Pancreas (tissue), 10 donors: ENCODE measurements at places on chromosomes 6 and 20. TPM values are rescaled to one million over a fixed set of nuclear protein-coding genes. Genes with fewer than 3 reads are reported as not detected.

GRCh38 chr20:35467339-35468224 is 12.2 kb downstream of the CEP250 start:
- no peak for DNase-seq

DYNLT1 gene
- 60.3 TPM for polyA plus RNA-seq

GRCh38 chr6:125639466-125640020 is 109.9 kb upstream of the HEY2 start:
- no peak for DNase-seq

NMBR gene
- polyA plus RNA-seq, result not detected

GRCh38 chr6:166507380-166507779 is 79.1 kb downstream of the RAMACL start:
- no peak for DNase-seq

DNA sequence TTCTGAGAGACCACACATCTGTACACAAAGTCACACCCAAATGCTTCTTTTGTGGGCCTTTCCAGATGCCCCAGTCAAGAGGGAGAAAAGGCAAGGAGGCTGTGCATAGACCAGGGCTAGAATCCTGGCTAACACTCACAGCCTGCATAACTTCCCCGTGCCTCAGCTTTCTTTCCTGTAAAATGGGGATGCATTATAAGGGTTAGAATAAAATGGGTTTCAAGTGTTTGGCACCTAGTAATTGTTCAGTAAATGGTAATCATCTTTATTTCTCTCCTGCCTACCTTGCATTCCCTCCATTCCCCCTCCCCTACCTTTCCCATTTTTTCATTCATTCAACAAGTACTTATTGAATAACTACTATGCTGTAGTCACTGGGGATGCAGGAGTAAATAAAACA is 29.4 kb downstream of the UNC5CL start:
- no peak for DNase-seq

GRCh38 chr6:161168281-161168891 is 105.5 kb downstream of the AGPAT4 start:
- no peak for DNase-seq

EYA4 gene
- 0.21 TPM for polyA plus RNA-seq

HLA-DQA2 gene
- 0.14 TPM for polyA plus RNA-seq

DNA sequence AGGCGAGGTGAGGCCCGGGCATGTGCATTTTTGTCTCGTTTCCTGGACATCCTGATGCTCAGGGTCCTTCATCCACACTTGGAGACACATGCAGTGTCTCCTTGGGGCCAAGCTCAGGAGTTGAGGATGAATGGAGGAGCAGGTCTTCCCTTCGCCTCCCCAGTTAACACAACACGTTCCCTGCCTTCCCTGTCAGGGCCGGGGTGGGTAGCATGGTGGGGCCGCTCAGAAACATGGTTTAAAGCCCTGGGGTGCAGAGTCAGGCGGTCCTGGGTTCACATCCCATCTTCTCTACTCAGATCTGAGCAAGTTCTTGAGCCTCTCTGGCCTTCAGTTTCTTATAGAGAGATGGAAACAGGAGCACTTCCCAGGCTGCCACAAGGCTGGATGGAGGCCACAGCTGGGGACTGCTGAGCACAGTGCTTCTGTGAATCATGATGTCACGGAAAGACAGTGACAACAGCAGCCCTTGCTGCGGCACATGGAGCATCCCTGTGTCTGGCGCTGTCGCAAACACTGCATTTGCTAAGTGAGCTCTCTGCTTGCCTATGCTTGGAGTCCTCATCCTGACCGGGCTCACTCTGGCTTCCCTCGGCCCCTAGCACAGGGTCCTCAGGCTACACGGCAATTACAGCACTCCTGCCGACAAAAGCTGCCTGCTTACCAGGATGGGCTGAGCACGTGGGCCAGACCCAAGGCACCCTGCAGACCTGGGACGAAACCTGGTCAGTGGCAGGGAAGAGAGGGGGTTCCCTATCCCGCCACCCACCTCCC is 45.6 kb upstream of the STX16 start:
- DNase-seq, result no peak

TAGAP gene
- 0.34 TPM for polyA plus RNA-seq

LY6G6D gene
- polyA plus RNA-seq, result not detected

- no peak for DNase-seq
Measured at GRCh38 chr20:45359406-45360148, 3.4 kb upstream of the SYS1 start.

DNA sequence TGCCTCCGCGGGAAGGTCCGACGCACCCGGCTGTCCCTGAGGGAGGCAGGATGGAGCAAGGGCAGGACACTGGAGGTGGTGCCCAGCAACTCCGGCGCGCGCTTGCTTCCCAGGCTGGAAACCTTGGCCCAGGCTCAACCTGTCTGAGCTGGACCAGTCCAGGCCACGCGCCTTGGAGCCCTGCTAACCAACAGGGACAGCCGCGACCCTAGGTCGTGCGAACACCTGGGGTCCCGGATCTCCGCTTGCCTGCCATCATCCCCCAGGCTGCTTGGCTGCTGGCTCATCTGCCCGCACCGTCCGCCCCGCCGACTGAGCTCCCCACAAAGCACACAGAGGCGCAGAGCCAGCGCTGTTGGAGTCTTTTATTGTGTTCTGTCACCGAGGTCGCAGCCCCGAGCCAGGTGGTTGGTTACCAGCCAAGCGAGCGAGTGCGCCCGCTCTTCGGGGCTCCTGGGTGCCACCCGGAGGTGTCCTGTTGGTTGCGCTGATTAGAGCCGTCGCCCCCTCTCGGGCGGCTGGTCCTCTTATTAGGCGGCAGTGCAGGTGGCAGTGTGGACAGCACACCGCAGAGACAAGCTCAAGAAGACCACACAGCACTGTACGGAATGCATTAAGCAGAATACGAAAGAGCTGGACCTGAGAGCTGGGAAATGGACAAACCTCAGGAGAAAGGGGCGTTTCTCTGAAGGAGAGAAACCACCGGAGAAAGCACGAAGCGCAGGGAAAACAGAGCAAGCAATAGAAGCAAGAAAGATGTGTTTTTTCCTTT is 3.8 kb downstream of the COL12A1 start:
- DNase-seq, result peak; percentile 81

DNA sequence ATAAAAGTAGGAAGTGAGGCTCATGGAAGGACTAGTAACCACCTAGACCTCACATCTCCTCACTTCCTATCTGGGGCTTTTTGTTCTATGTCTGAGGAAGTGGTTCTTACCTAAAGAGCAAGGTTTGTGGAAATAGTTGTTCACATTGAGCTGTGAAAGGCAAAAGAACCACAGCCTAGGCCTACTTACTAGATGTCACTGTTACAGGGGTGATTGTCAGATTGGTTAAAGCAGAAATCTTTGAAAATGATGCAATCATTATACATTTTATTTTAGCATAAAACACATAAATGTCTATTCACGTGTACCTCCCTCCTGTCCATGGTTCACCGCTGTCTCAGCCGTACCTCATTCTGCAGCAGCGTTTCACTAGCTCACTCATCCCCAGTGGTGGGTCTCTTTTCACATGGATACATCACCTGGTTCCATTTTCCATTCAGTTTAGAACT is 268.8 kb downstream of the TMEM242 start:
- no peak for DNase-seq

DNA sequence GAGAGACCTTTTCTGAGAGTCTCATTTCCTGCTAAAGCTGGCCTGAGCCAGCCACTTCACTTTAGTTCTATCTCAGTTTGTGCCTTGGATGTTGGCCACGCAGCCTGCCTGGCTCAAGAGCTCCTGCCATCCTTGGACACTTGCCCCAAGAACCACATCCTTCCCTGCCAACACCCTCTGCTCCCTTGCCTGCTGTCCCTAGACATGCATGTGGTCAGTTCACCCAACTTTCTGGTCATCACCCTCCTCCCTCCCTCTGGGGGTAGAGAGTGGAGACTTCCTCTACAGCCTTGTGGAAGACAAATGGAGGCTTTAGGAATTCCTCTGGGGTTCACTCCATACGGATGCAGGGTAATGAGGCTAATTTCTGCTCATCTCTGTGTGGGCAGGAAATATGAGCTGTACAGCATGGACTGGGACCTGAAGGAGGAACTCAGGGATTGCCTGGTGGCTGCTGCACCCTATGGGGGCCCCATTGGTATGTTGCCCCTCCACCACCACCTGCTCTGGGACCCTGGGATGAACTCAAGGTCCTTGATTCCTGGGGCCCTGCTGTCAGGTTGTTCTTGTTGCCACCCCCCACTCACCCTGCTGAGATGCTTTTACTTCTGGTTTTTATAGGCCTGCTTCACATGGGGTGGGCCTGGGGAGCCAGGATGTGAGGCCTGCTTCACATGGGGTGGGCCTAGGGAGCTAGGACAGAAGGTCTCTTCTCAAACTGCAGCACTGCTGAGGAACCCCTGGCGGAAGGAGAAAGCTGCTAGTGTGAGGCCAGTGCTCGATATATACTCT is 13.8 kb upstream of the PTPRA start:
- no peak for DNase-seq

DNA sequence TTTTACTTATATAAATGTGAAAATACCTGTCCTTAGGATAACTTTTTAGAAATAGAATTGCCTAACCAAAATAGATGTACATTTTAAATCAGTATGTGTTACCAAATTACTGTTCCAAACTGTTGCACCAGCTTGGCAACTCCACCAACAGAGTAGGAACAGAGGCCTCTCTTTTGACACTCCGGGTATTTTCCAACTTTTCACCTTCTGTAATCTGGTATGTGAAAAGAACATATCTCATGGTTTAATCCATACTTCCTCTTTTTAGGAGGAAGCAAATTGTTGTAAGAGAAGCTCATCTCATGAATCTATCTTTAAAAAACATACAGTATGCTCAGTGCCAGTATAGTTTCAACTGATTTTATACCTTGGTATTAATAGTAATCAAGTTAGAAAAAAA is 24.9 kb downstream of the RNF144B start:
- DNase-seq, result no peak

HSD17B8 gene
- polyA plus RNA-seq, result 47.4 TPM

DNA sequence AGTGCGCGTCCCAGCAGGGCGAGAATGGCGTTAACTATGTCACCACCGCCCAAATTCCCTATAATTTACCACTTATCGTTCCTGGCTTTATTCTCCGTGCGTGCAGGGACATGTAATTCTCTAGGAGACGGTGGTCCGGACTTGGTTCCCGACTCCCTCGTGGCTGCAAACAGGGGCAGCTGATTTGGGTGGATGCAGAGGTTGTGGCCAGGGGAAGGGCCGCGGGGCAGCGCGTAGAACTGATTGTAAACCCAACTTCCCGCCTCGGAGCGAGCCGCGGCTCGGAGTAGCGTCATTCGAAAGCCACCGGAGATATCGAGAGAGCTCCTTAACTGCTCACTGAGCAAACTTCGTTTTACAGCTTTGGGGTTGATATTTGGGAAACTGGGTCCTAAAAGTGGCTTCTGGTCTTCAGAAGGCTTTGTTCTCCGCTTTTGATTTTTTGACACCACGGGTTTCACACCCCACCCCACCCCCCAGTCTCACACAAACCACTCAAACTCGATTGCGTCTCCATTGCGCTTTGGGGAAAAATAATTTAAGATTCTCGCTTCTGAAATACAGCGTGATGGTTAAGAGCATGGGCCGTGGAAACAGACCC is 17.5 kb upstream of the ZSCAN9 start:
- DNase-seq, result peak; percentile 56

- no peak for DNase-seq
Measured at GRCh38 chr20:61244213-61244612, 7.8 kb upstream of the CDH4 start.

DNA sequence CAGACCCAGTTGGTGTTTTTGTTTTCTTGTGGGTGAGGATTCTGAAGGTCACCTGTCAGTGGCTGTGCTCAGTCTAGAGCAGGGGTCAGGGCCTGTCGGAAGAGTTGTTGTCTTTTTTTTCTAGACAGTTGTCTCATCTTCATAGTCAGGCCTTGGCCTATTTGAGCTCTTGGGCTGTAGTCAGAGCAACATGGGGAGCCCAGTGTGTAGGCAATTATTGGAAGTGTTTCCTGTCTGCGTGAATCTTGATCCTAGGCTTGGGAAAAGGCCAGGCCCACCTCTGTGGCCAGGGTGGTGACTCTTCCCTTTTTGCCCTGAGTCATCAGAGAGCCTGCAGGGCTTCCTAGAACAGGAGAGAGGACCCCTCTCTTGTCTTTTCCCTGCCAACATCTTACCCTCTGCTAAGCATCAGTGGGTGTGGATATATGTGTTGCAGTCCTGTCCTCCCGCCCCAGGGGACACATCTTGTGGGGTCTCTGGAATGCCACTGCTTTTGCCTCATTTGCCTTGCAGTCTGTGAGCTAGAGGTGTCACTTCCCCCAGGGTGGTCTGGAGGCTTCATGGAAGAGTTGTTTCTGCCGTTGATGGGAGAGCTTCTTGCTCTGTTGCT is 11.4 kb downstream of the TJAP1 start:
- DNase-seq, result no peak

GRCh38 chr6:7769702-7770101 is 43.8 kb downstream of the BMP6 start:
- DNase-seq, result no peak

STK4 gene
- 3.7 TPM for polyA plus RNA-seq

- DNase-seq, result no peak
Measured at GRCh38 chr20:49570161-49570827, 2.4 kb upstream of the PTGIS start.
